CD4-positive, alpha-beta T cell treated with Interleukin-17A for 1 hour (primary cell): ENCODE measurements at places on chromosomes 5 and 9.

GRCh38 chr5:124895236-124895635, 148.8 kb upstream of the ZNF608 start:
- DNase-seq: no peak

- DNase-seq: no peak
These were observed 102.8 kb upstream of the GNA14 start for GRCh38 chr9:77750981-77751340.

DNA sequence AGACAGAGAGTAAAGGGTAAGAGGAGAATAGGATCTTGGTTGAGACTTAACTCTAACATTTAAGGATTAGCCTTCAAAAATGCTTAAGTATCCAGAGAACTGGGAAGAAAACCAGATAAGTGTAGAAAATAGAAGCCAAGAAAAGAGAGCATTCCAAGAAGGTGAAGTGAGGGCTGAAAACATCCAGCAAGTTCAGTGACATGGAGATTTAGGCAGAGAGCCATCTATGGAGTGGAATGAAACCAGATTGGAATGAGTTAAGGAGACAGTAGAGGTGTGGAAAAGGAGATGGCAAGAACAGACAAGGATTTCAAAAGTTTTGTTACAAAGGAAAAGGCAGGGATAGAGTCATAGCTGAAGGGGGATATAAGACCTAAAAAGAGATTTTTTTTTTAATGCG, 188.1 kb downstream of the TRPM3 start:
- DNase-seq: no peak

- no peak for DNase-seq
These were observed 63.8 kb downstream of the PDZD2 start for GRCh38 chr5:31702712-31703111.

DNA sequence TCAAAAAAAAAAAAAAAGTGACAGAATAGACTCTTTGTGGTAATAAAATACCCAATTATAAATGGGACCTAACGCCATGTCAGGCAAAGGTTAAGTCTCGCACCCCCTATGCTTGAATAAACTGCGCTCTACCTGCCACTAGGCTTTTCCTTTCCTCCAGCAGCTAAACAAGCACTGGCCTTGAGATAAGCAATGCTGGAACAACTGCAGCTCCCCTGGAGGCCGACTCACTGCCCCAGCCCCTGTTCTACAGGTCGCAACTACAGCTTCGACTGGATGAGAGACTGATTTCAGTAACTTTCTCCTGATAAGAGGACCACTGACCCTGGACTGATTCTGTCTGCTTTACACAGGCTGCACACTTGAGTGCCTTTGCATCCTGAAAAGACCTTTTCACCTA, 210.2 kb downstream of the HSPA4 start:
- no peak for DNase-seq

GRCh38 chr5:82387819-82388166, 109.6 kb upstream of the RPS23 start:
- no peak for DNase-seq

- DNase-seq: no peak
These were observed 193.6 kb upstream of the DAB2 start for GRCh38 chr5:39618391-39618790.

DNA sequence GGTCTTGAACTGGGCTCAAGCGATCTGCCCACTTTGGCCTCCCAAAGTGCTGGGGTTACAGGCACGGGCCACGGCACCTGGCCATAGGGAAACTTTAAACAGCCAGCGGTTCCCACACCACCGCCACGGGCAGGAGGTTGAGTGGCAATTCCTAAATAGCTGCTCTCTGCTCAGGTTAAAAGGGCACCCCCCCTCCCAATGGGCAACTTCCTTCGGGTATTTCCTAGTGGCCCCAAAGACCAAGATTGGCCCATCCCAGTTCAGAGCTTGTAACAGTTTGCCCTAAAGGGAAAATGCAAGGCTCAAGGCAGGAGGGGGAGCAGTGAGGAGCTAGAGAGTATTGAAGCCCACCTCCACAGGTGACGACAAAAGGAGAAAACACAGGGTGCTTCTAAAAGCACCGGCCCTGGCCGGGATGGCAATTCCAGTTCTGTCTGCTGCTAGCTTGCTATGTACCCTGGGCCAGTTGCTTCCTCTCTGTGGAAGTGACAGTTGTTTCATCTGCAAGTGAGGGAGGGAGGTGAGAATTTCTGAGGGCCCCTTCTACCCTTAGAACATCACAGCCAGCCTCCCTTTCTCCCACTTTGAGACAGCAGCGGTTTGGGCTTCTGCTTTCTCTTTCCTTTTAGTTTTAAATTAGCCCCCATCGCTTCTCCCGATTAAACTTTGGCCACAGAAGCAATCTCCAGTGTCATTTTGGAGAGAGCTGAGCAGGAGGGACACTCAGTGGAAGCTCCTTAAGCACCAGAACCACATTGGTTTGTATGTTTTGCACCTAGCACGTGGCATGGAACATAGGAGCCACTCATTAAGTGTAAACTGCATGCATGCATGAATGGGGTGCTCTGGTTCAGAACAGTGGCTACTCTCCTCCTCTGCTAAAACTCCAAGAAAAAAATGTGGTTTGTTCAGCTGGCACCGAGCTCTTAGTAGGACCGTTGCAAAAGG, 17.3 kb upstream of the TNIP1 start:
- DNase-seq: peak; percentile 53

DNA sequence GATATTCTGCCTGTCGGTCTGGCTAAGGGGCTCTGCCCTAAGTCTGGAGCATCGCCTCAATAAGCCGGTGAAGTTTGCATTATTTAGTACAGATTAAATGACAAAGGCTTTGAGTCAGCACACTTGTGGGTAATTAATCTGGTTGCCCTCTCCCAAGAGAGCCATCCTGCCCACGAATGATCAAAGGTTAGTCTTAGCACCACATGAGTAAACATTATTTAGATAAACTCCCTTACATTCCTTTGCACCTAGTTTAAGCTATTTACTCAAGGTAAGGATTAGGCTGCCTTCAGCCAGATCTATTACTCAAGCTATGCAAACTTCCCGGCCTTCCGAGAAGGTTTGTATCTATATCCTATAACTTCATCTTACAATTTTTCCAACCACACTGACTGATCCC, 572.1 kb downstream of the CHSY3 start:
- no peak for DNase-seq

GRCh38 chr9:4933177-4933576, 51.9 kb upstream of the JAK2 start:
- no peak for DNase-seq

- no peak for DNase-seq
These were observed 217.2 kb downstream of the MELK start for GRCh38 chr9:36789886-36790285.

DNA sequence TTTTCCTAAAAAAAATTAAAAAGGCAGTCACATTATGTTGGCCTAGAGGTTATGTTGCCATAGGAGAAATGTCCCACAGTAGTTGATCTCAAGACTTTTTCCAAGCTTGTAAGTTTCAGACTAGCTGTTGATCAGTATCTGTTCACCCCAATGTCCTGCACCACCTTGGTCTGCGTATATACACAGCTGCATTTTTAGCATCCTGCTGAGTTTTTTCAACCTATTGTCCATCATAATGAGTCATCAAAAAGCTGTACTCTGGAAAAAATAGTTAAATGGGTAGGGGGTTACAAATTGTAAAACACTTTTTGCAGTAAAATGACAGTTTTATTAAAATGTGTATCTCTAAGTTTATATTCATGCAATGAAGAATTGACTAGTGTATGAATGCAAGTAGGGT, 53.2 kb upstream of the TMEM171 start:
- no peak for DNase-seq

DNA sequence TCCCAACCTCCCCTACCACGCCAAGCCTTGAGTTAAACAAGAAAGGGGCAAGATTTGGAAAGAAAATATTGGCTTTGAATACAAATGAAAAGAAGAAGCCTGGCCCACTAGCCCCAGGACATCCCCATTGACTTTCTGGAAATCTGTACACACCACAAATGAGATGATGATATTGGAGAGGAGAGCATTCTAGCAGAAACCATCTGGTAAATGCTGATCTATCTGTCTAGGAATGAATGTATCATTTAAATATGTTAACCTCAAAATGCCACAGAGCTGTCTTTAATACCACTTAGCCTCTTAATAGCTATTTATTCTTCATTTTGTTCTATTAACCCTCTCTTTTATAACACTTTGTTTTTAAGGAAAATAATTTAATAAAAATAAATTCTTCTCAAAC, 270.2 kb upstream of the PDE4D start:
- no peak for DNase-seq

DNA sequence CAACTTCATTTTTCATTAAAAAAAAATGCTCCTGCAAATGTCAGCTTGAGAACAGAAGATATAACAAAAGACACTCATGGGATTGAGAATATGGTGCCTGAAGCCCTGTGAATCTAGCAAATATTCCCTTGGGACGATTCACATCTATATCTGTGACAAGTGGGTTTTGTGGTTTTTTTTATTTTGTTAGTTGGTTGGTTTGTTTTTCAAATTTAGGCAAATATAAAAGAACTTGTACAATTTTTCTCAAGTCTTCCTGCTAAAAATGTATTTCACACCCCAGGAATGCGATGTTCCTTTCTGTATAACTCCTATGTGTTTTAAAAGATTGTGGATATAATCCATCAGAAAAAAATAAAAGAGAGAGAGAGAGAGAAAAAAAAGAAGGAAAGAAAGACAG, 1061.8 kb upstream of the ARRDC3 start:
- no peak for DNase-seq

DNA sequence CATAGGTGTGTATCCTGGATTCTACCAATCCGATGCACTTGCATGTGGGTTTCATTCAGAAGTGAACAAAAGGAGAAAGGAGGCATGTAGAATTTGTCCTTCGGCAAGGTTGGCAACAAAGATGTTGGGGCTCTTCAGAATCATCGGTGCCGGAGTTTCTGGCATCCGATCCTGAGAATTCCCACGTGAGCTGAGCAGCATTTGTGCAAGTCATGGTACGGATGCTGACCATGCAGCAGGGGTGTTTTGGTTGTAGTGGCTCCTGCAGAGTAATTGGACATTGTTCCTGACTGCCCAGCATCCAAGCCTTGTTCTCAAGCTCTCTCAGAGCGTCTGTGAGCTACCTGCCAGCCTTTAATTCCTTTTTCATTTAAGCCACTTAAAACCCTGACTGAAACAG, 19.0 kb upstream of the POC5 start:
- DNase-seq: no peak

DNA sequence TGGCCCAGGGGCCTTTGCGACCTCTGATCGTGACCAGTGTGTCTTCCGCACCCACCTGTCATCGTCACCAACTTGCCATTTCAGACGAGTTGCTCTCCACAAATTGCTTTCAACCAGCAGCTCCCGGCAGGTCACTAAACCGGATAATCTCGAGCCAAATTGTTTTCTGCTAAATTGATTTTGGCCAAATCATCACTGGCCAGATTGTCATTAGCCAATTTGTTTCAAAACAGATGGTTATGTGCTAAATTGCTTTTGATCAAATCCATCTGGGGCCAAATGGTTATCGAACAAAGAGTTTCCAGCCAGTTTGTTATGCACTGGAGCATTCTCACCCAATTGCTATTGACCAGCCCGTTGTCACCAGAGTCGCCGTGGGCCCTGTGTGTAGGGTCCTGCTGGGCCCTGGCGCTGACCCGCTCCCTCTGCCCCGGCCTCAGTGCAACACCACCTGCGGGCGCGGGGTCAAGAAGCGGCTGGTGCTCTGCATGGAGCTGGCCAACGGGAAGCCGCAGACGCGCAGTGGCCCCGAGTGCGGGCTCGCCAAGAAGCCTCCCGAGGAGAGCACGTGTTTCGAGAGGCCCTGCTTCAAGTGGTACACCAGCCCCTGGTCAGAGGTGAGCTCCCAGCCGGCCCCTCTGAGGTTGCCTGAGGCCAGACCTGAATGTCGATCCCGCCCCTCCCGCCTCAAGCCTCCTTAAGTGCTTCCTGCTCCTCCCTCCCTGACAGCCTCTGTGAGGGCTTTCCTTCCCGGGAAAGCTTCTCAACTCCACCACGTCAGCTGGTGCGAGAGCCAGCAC, 35.6 kb downstream of the ADAMTSL2 start:
- DNase-seq: no peak

DNA sequence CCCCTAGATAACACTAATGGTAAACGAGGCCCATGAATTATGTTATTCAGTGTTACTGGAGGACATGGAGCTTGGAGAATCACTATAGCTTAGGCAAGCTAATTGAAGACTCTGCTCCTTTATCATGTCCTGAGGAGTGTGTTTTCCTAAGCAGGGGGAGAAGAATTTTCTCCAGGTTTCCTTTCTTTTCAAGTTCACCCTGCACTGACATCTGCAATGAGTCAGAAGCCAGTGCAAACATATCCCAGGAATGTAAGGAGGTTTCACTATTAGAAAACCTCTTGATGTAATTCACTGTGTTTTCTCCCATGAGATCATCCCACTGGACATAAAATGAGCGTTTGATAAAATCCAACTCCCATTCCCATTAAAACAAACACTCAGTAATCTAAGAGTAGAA, 75.6 kb downstream of the DMRT2 start:
- no peak for DNase-seq

DNA sequence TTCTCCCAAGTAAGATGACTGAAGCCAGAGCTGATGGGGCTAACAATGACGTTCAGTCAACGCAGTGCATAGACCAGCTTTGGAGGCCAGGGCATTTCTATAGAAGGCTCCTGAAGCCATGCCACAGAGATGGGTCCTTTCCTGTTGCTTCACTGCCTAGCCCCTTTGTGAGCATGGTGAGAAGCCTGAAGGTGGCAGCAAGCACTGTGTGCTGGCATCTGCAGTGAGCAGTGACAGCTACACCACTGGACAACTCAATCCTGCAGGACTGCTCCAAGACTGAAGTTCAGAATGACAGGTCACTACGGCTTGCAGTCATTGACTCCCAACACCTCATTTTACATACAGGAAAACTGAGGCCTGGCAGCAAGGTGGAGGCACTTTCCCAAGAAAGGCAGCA, 229.0 kb downstream of the TSSK1B start:
- DNase-seq: no peak

- no peak for DNase-seq
These were observed 530.3 kb downstream of the RASEF start for GRCh38 chr9:82532504-82533180.

DNA sequence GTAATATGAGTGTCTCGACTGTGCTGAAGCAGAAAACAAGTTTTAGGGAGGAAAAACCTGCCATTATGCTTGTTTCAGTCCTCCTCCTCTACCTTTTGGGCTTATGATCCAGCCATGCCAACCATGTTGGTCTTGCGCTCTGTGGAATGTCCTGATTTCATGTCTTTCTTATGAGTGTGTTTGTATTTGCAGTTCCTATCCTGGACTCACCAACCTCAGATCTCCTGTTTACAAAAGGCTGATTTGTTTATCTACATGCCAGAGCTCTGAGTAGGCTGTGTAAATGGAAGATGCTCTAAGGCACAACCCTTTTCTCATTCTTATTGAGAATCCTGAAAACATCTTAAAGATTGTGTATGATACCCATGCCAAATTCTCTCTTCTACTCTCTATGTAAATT, 138.6 kb downstream of the ARHGEF28 start:
- DNase-seq: no peak

DNA sequence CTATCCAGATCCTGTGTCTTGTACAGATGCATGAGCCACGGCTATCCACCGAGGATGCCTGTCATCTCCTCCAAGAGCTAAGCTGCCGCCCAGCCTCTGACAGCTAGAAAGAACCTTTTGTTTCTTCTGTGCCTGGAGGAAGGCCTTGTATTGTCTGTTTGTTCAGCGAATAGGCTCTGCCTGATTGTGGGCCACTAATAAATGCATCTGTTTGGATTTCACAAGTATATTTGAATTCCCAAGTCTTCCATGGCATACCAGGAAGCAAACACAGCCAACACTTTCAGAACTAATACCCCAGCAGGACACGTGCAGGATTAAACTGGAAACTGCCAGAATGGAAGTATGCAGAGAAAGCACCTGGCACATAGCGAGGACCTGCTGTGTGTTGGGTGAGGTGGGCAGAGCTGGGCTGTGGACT, 92.7 kb upstream of the NEURL1B start:
- no peak for DNase-seq
